T-cell (primary cell): ENCODE measurements at places on chromosomes 1 and 21. TPM values are rescaled to one million over a fixed set of nuclear protein-coding genes. Genes with fewer than 3 reads are reported as not detected.

LMX1A gene
- total RNA-seq: not detected

ATP1A4 gene
- not detected for total RNA-seq

DNA sequence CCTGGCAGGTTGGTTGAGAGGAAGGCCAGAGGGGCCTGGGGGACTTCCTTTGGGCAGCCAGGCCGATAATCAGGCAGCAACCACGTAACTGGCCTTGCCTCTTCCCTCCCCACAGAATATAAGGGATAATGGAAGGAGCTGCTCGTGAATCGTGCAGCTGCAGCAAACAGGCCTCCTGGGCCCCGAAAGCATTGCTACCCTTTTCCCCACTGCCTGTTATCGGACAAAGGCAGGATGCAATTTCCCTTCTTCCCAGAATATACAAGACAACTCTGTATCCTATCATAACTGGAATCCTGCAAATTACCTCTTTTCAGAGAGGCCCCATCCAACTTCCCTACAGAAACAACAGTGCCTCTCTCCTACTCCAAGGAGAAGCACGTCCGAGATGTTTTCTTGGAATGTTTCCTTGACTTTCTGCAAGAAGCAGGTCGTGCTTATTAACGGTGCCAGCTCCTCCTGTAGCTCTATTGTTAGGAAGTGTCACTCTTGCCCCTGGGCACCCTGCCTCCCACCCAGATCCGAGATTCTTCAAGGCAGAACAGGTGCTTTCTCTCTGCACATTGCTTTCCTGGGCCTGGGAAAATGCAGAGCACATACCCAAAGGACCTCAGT lies 106.0 kb upstream of the TIAM1 start:
- no peak for DNase-seq

- DNase-seq: no peak
Observed at GRCh38 chr1:215002471-215002870, 80.1 kb upstream of the KCNK2 start.

DDAH1 gene
- 0.32 TPM for total RNA-seq

- DNase-seq: no peak
Observed at GRCh38 chr21:37636152-37636860, 269.7 kb downstream of the DYRK1A start.

GRCh38 chr1:26700711-26701110 lies 4.9 kb downstream of the ARID1A start:
- no peak for DNase-seq

- no peak for DNase-seq
Observed at GRCh38 chr21:16775076-16775475, 737.8 kb upstream of the CXADR start.
